Mammary epithelial cell (primary cell): ENCODE measurements at places on chromosomes 2 and 18. TPM values are rescaled to one million over a fixed set of nuclear protein-coding genes. Genes with fewer than 3 reads are reported as not detected.

SETBP1 gene
- 7.4 TPM for polyA plus RNA-seq

TSGA10 gene
- 1.3 TPM for polyA plus RNA-seq

NAT8 gene
- polyA plus RNA-seq = not detected

RTTN gene
- polyA plus RNA-seq = 28.3 TPM

FEV gene
- not detected for polyA plus RNA-seq

ANKRD30BL gene
- polyA plus RNA-seq = not detected

RAB12 gene
- polyA plus RNA-seq = 10.3 TPM

THAP4 gene
- polyA plus RNA-seq = 47.5 TPM

- no peak for DNase-seq
Measured at GRCh38 chr2:211132046-211132445, 575.6 kb downstream of the CPS1 start.

DNA sequence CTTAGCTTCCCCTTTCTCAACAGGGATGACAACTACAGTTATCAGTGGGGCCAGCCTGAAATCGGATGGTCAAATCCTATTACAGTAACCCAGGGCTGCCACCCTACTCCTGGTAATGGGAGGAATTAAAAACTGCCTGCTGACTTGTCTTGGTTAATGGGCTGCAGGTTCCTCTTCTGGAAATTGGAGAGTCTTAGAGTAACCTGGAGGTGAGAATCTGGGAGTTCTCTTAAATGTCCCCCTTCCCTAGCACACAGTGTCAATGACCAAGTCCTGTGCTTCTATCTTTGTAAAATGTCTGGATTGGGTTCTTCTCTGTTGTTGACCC is 113.1 kb downstream of the DDX1 start:
- DNase-seq = no peak

DNA sequence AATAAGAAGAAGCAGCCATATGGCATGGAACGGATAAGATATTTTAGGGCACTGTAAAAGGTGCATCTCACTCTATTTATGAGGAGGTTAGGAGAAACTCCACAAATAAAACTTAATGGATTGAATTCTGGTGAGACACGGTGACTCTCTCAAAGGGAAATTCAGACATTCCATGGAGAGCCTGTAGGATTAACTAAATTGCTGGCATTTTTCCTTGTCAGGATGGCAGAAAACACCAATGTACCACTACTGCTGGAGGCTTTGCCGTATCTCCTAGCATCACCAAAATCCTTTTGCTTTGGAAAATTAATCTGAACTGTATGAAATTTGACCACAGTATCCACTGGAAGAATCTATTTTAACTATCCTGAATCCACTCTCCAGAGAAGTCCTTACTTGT is 79.3 kb downstream of the RBM43 start:
- DNase-seq = no peak

DNA sequence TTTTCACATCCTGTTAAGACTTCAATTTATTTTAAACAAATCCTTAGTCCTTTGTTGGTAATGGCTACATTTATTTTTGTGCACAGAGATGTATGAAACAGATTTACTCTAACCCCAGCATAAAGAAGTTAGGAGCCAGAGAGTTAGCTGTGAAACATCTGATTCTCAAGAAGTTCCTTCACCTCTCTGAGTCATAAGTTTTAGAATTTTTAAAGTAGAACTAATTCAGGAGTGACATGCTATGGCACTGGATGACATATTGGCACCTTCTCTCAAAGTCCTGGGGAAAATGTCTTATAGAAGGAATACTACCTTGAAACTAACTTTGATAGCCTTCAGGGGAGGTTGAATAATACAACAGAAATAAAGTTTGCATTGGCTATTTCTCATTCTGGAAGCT is 6.4 kb upstream of the DSG2 start:
- DNase-seq = no peak

DNA sequence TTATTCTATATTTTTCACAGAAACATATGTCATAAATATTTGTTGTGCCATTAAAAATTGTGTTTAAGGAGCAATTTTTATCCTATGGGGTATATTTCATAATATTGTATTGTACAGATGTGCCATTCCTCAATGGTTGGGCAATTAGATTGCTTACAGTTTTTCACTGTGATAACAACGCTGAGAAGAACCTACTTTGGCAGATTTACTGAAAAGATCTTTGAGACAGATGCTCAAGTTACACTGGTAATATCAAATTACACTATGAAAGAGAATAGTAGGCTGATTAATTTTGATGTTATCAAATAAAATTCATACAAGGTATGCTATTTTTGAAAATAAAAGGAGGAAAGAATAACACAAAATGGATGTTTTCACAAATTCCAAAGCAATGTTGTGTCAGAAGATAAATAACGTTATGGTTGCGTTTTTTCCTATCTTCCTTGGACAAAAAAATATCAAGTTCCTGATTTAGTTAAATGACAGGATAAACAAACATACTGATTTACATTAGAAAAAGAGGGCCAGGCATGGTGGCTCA is 335.1 kb upstream of the ZNF521 start:
- no peak for DNase-seq

DNA sequence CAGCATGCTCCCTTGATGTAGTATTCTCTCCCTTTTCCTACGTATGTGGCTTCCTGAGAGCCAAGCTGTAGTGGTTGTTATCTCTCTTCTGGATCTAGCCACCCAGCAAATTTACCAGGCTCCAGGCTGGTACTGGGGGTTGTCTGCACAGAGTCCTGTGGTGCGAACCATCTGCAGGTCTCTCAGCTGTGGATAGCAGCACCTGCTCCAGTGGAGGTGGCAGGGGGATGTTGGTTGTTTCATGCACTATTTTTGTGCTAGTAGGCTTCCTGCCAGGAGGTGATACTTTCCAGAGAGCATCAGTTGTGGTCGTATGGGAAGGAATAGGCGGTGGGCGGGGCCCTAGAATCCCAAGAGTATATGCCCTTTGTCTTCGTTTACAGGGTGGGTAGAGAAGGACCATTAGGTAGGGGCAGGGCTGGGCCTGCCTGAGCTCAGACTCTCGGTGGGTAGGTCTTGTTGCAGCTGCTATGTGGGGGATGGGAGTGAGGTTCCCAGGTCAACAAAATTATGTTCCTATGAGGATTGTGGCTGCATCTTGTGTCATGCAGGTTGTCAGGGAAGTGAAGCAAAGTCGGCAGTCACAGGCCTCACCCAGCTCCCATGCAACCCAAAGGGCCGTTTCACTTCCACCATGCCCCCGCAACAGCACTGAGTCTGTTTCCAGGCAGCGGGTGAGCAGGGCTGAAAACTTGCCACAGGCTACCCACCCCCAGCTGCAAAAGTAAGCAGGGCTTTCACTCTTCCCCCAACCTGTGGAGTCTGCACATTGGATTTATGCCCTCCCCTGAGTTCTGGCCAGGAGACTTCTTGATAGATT is 1139.5 kb downstream of the BCL11A start:
- DNase-seq = no peak

- peak; percentile 16 for DNase-seq
Measured at GRCh38 chr2:138059487-138060300, 95.4 kb downstream of the HNMT start.

GRCh38 chr2:6641956-6642355 is 223.8 kb downstream of the CMPK2 start:
- DNase-seq = no peak

GRCh38 chr2:208546860-208547650 is 140.5 kb downstream of the PTH2R start:
- DNase-seq = no peak

GRCh38 chr18:79011300-79011870 is 31.8 kb downstream of the SALL3 start:
- no peak for DNase-seq

- DNase-seq = no peak
Measured at GRCh38 chr2:168460571-168460970, 4.5 kb downstream of the CERS6 start.

DNA sequence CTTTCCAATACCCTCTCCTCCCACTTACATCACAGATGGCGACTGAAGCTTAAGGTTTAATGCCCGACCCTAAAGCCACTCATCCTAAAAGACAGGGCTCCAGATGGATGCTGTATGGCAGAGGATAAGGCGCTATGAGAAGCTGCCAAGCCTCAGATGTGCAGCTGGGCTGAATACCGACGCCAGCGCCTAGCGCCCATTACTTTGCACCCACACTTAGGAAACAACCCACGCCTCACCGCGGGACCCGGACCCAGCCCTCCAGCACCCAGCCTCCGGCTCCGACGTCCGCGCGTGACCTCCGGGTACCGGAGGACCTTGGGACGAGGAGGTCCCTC is 335 bp downstream of the TRAK2 start:
- DNase-seq = no peak

DNA sequence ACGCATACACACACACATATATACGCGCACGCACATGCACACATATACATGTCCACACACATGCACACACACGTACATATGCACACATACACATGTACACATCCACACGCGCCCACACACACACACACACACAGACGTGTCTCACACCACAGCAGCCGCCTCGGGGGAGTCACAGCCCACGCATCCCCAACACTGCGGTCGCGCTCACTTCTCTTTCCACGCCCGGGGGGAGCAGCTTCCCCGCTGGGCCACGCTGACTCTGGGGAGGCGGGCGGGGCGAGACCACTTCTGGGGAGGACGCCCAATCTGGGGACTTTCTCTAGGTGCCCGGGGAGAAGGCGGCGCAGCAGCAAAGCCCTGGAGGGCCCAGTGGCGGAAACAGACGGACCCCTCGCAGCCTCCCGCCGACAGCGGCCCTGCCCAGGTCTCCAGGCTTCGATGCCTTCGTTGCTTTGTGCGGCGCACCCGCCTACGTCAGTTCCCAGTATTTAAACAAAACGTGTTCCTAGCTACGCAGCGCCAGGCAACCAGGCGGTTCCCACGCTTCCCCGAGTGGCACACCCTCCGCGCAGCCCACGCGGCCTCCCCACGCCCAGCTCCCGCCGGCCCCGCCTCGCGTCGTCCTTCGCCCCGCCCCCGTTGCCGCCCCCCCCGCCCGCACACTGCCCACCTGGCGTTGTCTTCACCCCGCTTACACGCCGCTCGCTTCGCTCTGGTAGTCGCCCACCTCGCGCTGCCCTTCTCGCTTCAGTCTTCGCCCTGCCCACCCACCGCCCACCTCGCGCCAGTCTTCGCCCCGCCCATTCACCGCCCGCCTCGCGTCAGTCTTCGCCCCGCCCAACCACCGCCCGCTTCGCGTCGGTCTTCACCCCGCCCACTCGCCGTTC is 810 bp upstream of the RBFA start:
- no peak for DNase-seq

DNA sequence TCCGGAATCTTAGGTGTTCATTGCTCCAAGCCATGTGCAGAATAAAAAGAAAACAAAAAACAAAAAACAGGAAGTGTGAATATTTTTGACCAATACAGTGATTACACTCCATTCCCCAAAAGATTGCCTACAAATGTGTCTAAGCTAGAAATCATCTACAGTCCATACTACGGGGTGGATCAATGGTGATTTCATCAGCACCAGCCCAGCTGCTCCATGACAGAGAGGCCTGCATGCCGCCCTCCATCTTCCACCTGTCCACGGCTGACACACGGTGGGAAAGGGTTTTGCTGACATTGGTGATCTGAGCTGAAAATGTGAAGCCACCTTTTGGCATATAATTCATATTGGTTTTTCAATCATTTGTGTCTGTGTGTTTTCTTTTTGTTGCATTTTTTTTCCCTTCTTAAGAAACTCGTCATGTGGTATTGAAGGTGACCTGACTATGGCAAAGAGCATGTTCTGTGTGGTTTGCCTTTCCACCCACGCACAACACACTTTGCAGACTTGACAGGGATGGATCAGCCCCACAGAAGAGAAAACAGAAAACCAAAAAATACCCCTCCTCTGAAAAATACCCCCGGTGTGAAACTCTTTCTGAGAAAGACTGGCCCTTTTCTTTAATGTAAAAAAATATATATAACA is 533.1 kb downstream of the RNF144A start:
- no peak for DNase-seq

DNA sequence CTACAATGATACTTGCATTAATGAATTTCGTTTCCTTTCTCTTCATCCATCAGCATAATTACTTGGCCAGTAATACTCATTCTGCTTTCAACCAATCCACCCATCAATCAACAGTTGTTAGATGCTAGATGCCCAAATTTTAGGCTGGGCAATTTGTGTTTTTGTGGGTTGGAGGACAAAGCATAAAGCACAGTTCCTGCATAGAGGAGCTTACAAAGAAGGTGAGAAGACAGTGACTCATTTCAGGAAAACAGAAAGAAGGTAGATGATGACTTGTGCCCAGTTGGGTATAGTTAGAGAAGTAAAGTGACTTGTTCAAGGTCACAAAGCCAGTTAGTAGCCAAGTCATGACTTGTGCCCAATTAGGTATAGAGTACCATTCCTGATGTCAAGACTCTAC is 1186.8 kb upstream of the CELF4 start:
- DNase-seq = no peak

GRCh38 chr2:48725696-48726494 is 29.6 kb downstream of the LHCGR start:
- no peak for DNase-seq

DNA sequence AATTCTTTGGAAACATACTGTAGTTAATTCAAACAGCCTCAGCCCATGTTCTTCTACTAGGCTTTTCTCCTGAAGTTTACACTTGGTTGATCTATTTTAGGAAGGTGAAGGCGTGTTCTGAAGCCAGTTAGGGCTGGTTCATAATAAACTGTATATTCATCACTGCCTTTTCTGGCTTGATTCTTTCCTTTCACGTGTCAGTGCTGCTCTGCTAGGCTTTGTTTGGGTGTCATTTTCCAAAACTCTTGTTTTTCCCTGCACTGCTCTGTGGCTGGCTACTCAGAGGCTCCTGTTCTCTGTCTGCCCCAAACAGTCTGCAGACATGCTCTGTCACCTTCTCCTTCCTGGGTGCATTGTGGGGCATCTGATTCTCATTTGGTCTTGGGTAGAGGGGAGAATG is 136.1 kb downstream of the PARD3B start:
- no peak for DNase-seq

DNA sequence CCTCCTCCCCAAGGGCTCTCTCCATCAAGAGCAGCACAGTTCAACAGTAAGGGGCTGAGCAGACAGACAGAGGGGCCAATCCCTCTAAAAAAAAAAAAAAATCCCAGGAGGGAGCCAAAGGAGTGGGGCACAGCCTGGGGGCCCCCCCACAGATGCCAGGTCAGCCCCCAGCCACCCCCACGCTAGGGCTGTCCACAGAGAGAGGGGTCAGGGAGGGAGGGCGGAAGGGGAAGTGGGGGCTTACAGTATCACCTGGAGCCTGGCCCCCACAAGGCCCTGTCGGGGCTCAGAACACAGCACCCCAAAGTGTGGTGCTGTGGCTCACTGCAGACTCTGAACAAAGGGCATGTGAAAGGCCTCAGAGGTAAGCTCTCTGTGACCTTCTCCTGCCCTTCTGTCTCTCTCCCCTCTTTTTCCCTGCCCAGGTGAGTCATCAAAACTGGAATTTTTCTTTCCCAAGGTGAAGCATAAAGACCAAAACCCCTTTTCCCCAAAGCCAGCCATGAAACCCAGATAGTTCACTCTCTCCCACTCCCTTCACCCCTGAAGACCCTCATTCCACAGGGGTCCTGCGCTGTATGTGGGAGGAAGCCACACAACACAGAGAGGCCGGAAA is 13.9 kb downstream of the BIN1 start:
- peak; percentile 9 for DNase-seq
